Epithelial cell of proximal tubule (primary cell): ENCODE measurements at places on chromosomes 12 and 14. TPM values are rescaled to one million over a fixed set of nuclear protein-coding genes. Genes with fewer than 3 reads are reported as not detected.

DNA sequence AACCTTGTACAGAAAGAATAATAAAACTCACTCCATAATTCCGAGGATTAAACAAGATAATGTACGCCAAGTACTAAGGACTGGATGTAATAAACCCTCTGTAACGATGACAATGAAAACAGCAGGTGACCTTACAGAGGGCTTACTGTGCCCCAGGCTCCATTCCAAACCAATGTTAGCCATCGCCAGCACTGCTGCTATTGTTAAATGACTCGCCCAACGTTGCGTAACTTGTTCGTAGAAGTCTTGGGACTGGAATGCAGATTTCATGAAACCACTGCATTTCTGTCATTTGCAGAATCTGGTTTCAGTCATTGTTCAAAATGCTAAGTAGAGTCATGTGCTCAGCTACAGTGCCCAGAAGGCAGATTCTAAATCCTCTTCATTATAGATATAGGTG lies 728 bp upstream of the STON2 start:
- peak; percentile 98 for DNase-seq

DNA sequence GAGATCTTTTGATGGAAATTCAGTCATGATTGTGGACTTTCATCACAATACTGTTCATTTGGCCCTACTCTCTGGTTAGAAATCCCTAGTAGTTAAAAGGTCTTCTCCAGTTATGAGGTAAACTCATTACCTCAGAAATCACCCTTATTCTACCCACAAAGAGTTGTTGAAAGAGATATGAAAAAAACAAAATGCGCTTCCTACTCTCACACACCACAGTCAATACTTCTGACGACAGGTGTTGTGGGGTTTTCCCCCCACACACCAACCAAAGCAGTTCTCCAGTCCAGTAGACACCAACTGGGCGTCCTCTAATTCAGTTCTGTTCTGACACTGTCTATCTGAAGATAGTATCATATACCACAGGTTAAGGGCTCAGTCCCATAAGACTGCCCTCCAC lies 54.9 kb downstream of the TRMT5 start:
- no peak for DNase-seq

- DNase-seq, result no peak
Observed at GRCh38 chr12:115169981-115170380, 486.0 kb upstream of the TBX3 start.

GRCh38 chr12:57612711-57613426 lies 1.6 kb downstream of the ARHGEF25 start:
- no peak for DNase-seq

GRCh38 chr12:125406131-125406530 lies 340.9 kb downstream of the AACS start:
- no peak for DNase-seq

GRCh38 chr14:68814238-68814538 lies 21.3 kb upstream of the ZFP36L1 start:
- no peak for DNase-seq

POLE2 gene
- 22.0 and 36.1 TPM in 2 replicates for total RNA-seq

KCNC2 gene
- not detected in 2 replicates for total RNA-seq

EFS gene
- total RNA-seq, result 5.0 and 15.2 TPM in 2 replicates

DNA sequence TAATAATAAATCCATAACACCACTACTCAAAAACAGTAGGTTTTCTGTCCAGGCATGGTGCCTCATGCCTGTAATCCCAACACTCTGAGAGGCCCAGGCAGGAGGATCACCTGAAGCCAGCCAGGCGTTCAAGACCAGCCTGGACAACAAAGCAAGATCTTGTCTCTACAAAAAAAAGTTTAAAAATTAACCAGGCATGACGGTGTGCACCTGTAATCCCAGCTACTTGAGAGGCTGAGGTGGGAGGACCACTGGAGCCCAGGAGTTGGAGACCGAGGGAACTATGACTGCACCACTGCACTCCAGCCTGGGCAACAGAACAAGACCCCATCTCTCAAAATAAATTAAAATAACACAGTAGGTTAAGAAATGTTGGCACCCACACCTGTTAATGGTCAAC lies 44.5 kb upstream of the AP4S1 start:
- DNase-seq, result no peak

MANSC1 gene
- total RNA-seq, result 10.1 and 10.6 TPM in 2 replicates

- DNase-seq, result no peak
Observed at GRCh38 chr12:42606471-42606870, 16.9 kb upstream of the PRICKLE1 start.

DNA sequence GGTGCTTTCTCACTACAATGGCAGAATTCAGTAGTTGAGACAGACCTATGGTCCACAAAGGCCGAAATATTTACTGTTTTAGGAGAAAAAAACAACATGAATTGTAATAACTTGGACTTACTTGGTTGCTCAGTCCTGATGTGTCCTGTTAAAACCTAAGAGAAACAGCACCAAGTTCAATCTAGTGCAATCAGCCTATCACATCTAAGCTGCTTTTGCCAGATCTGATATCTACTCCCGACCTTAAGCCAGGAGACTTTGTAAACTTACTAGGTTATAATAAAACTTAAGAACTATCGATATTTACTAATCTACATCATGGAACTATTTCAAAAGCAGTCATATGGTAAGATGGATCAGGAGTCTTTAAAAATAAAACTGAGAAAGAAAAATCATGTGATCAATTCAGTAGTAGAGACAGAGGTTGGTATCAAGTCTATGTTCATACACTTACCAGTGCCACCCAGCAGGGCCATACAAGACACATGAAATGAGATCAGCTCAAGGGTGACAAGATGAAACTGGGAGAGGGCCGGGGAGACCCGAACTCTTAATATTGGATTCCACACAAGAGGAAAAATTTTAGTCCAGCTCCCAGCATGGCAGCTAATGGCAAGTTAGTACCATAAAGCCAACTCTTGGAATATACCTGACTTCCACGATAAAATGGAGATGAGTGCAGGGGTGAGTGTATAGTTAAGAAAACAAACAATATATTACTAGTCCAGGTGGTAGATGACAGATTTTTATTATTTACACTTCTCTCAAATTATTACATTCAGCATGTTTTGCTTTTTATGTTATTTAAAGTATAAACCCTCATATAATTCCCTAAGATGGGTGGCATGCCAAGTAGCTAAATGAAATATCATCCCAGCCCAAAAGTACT lies 27.5 kb downstream of the NUDT4 start:
- DNase-seq, result no peak

ABCC9 gene
- total RNA-seq, result under 0.01 and 0.23 TPM in 2 replicates

GRCh38 chr12:108121320-108121719 lies 7.8 kb upstream of the WSCD2 start:
- no peak for DNase-seq

DNA sequence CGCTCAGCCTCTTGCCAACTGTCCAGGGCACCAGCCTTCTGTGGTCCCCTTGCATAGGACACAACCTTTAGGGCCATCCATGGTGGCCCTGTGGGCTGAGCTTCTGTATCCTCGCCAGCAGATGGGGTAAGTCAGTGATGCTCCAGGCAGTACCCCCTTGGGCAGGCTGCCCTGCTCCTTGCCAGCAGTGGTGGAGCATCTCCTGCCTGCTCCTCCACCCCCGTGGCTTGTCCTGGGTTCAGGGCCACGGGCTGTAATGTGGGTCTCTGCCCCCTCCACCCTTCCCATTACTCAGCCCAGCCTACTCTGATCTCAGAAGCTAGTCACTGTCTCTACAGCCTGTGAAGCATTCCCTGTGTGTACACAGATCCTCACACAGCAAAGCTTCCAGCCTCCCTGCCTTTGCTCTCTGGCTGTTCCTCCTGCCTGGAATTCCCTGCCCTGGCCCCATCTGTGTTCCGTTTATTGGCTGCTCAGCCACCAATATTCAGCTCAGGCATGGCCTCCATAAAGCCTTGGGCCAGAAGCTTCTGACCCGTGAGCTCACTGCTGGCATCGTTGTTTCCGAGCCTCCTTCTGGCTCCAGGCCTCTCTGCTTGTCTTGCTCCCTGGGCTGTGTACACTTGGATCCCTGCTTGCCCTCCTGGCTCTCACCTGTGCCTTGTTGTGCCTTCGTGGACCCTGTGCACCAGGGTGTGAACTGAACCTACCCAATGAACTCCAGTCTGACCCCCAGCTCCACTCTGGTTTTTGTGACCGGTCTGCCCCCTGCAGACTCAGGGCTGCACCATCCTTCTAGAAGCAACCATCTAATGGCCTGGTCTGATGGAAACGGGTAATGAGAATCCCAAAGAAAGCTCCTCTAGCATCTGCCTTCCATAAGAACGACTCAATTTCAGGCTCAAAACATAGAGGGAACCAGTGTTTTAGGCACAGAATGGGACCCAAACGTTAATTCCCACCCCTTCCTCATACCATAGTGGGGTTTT lies 177.0 kb upstream of the PRMT8 start:
- DNase-seq, result no peak

GRCh38 chr12:122501489-122501989 lies 807 bp upstream of the ZCCHC8 start:
- DNase-seq, result no peak

DNA sequence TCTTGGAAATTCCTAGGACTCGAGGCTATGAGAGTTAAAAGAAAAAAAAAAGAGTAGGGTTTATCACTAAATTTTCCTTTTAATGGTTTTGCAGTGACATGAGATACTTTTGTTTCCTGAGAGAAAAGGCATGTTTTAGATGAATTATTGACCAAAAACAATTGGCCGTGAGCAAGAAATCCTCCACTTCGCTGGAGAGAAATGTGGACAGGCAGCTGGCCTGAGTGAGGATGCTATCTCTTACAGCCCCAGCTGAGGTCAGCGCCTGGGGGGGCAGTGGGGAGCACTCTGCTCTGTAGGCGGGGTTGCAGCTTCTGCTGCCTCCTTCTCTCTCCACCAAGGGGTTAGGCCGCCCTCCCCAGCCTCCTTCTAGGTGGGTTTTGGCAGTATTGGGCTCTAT lies 54.7 kb downstream of the PRIMA1 start:
- no peak for DNase-seq

SLC15A5 gene
- not detected in 2 replicates for total RNA-seq

DNA sequence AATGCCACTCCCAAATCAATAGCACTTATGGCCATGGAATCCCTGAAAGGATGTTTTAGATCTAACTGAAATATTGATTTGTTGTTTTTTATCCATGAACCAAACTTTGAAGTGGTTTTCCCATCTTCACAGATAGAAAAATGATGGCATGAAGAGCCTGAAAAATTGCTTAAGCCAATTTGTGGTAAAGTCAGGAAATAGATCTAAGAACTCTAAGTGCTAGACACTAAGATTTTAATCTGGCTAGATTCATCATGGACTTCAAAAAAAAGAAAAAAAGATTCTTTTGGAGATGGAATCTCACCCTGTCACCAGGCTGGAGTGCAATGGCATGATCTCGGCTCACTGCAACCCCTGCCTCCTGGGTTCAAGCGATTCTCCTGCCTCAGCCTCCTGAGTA lies 45.0 kb upstream of the STRN3 start:
- no peak for DNase-seq

DNA sequence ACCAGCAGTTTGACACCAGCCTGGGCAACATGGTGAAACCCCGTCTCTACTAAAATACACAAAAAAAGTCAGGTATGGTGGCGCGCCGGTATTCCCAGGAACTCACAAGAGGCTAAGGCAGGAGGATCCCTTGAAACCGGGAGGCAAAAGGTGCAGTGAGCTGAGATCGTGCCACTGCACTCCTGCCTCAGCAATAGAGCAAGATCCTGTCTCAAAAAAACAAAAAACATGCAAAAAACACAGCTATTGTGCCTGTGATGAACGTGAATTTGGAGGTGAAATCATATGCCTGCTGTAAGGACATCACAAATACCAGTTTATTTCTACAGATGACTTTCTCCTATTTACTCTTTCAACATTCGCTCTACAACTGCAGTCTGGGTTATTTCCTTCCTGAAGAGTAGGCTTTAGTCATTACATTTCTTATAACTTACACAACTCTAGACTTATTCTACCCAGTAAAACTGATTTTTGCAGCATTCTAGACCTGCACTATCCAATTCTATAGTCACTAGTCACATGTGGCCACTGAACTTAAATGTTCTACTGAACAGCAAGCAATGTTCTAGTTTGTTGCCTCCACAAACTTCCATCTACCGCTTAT lies 48.3 kb downstream of the HNRNPC start:
- no peak for DNase-seq

- DNase-seq, result peak; percentile 56
Observed at GRCh38 chr14:51653079-51653774, 1.5 kb downstream of the FRMD6 start.

PLEKHG7 gene
- total RNA-seq, result 0.23 TPM in 1 of 2 replicates, not detected in the other

GRCh38 chr14:58309086-58309485 lies 10.7 kb downstream of the ARID4A start:
- no peak for DNase-seq

DNA sequence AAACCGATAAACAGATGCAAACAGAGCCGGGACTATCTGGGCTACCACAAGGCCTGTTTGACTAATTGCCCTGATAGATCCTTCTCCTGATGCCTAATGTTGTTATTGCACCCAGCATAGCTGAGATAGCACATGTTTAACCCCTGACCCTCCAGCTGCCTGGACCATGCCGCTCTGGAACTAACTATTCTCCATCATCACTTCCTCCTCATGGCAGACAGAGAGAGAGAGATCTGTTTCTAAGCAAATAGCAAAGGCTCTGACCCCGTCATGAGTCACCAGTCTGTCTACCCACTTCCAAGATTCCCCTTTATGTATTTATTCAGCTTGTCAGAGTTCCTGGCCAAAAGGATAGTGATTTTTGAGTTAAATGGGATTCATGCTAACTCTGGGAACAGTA lies 58.2 kb upstream of the FLRT2 start:
- DNase-seq, result peak; percentile 6

TESPA1 gene
- not detected in 2 replicates for total RNA-seq

- DNase-seq, result no peak
Observed at GRCh38 chr14:25620515-25620914, 570.6 kb upstream of the STXBP6 start.

DNA sequence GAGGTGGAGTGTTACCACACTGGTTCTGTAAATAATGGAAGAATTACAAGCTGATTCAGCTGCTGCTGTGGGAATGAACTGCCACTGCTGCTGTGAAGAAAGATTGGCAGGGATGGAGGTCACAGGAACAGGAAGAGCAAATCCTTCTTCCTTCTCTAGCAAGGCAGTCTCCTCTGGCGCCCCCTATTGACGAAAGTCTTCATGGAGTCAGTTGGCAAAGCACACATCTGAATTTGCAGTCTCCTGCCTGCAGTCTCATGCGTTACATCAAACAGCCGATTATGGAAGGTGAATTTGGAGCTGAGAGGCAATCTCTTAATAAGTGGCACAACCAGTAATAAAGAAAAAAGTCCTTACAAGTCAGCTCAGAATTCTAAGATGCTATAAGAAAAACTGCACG lies 106.0 kb upstream of the TMTC1 start:
- no peak for DNase-seq

DNA sequence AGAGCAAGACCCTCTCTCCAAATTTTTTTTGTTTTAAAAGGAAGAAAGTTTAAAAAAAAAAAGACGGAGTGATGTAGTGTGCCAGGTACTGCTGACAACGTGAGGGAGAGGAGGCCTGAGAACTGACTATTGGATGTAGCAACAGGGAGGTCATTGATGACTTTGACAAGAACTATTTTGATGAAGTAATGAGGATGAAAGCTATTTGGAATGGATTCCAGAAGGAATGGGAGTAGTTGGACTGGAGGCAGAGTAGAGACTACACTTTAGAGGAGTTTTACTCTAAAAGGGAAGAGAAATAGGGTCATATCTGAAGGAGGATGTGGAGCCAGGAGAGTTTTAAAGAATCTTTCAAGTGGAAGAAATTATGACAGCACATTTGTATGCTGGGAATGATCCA lies 27.8 kb upstream of the SLC38A2 start:
- DNase-seq, result no peak

PRB2 gene
- not detected in 2 replicates for total RNA-seq

- no peak for DNase-seq
Observed at GRCh38 chr12:42128327-42128726, 16.3 kb downstream of the GXYLT1 start.

GRCh38 chr12:28034271-28034670 lies 61.7 kb upstream of the PTHLH start:
- no peak for DNase-seq

- DNase-seq, result no peak
Observed at GRCh38 chr14:22420598-22421186, 168.3 kb downstream of the DAD1 start.
